ENCODE measurements at places on chromosomes 3 and 15. TPM values are rescaled to one million over a fixed set of nuclear protein-coding genes. Genes with fewer than 3 reads are reported as not detected.

Gene ZDHHC19
- total RNA-seq: not detected

Gene IGDCC3
- not detected for total RNA-seq

GRCh38 chr15:40451527-40452158 is 10.9 kb downstream of the BAHD1 start:
- no peak for DNase-seq
- no peak overlapping the region for H3K27ac ChIP-seq
- no peaks in the 10 kb centered on the region for H3K27me3 ChIP-seq

Gene GTPBP8
- 36.0 TPM for total RNA-seq
